GM23248 (cell line): ENCODE measurements at places on chromosomes 16 and 17. TPM values are rescaled to one million over a fixed set of nuclear protein-coding genes. Genes with fewer than 3 reads are reported as not detected.

- 0 out of 2 replicates have a peak overlapping the region, but pooled peaks have one; percentile 11 for H3K27ac ChIP-seq
- H3K4me3 ChIP-seq = no peak overlapping the region
- H3K4me1 ChIP-seq = peaks cover 25% of the 10 kb centered on the region
- no peak for DNase-seq
Measured at GRCh38 chr17:80759377-80759673, 214.7 kb downstream of the RPTOR start.

DNA sequence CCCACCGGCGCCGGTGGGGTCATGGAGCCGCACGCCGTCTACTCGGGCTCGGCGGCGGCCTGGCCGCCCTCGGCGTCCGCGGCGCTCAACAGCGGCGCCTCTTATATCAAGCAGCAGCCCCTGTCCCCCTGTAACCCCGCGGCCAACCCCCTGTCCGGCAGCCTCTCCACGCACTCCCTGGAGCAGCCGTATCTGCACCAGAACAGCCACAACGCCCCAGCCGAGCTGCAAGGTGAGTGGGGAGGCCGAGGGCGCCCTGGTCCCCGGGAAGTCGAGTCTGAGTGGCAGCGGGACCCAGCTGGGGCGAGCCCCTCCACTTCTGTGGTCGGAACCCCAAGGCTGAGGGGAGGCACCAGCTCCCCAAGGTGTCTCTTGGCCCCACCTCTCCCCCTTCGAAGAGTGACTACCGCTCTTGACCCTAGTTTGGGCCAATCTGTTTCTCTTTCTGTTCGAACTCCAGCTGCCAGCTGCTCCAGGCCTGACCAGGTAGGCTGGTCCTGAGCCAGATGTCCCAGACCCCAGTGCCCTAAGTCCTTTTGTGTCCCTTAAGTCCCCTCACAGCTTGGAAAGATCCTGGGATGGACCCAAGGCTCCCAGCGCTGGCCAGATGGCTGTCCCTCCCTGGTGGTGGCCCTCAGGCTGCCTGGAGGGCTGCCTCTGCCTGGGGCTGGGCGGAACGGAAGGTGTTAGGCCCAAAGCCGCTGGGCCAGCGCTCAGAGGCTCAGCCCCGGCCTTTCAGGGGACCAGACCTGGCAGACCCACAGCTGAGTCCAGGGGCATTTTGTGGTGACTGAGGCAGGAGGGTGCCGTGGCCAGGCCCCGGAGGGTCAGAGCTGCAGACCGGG is 1.2 kb downstream of the FOXF1 start:
- no peak overlapping the region for H3K27ac ChIP-seq
- H3K36me3 ChIP-seq = no peaks in the 10 kb centered on the region
- peak overlapping the region; percentile 75 for H3K4me3 ChIP-seq

The SAP30BP gene
- 60.8 and 93.7 TPM in 2 replicates for total RNA-seq

The C17orf67 gene
- total RNA-seq = 1.3 TPM in 1 of 2 replicates, not detected in the other

GRCh38 chr17:64779376-64780095 is 117.4 kb upstream of the SMURF2 start:
- H3K4me1 ChIP-seq = peaks cover 16% of the 10 kb centered on the region
- no peak for DNase-seq
- H3K27ac ChIP-seq = no peak overlapping the region
- no peaks in the 10 kb centered on the region for H3K36me3 ChIP-seq
